ENCODE measurements at places on chromosomes 4 and X.

DNA sequence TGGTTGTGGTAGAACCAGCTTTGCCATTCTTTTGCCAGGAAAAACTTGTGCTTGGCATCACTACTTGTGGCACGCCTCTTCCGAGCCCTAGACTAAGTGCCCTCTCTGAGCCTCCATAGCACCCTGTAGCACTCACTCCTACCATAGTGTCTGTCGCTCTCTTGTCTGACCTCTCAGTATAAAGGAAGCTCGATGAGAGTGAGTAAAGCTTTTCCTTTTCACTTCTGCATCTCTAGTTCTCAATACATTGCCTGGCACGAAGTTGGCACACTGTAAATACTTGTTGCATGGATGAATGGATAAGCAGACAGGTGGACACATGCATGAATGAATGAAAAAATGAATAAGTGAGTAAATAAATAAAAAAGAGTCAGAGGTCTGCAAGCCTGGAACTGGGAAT is 48.3 kb downstream of the TLR10 start:
- DNase-seq = no peak

DNA sequence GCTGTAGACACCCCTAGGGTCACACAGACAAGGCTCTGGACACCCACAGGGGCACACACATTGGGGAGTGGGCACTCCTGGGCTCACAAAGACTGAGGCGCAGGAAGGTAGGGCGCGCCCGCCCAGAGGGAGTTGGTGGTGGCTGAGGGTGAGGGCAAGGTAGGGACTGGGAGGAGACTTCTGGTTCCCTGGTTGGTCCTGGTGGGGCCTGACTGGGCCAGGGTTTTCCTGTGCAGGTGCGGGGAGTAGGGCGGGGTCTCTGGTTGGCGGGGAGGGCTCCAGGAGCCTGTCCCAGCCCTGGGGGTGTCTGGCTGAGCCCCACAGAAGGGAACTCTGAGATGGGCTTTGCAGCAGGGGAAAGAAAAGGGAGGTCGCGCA is 6.7 kb upstream of the WAS start:
- DNase-seq = no peak

DNA sequence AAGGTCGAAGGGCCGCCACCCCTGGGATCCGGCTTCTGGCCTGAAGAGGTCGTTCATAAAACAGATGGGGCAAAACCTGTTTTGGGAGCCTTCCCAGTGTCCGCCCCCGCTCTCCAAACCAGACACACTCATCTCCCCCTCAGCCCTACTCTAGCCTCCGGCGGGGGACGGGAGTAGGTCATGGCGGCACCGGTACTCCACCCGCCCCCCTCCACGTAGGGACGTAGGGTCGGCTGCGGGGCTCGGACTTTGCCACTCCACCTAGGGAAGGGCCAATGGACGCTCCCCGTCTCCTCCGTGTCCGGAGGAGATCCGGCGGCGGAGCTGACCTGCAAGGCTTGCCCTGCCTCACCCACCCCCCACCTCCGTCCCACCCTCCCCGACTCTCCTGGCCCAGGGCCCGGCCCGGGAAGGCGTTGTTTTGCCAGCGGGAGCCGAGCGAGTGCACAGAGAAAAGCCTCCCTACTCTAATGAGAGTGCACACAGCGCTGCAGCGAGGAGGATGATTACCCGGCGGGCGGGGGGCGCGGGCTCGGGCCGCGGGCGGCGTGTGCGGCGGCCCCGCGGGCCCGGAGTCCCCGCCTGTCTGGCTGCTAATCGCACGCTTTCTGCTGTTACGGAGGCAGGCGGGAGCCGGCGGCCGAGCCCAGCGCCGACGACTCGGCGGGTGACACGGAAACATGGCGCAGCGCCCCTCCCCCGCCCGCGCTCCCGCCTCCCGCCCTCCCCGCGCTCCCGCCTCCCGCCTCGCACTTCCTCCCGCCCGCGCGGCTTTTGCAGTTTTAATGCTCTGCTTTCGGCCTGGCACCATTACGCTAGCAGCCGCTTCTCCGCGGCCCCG is 8.3 kb upstream of the BCOR start:
- DNase-seq = peak; percentile 66

GRCh38 chr4:100414016-100414790 is 103.6 kb downstream of the EMCN start:
- DNase-seq = no peak

- DNase-seq = no peak
Measured at GRCh38 chr4:66045913-66046312, 375.6 kb upstream of the EPHA5 start.

GRCh38 chr4:107780665-107781064 is 44.1 kb upstream of the SGMS2 start:
- peak; percentile 30 for DNase-seq

DNA sequence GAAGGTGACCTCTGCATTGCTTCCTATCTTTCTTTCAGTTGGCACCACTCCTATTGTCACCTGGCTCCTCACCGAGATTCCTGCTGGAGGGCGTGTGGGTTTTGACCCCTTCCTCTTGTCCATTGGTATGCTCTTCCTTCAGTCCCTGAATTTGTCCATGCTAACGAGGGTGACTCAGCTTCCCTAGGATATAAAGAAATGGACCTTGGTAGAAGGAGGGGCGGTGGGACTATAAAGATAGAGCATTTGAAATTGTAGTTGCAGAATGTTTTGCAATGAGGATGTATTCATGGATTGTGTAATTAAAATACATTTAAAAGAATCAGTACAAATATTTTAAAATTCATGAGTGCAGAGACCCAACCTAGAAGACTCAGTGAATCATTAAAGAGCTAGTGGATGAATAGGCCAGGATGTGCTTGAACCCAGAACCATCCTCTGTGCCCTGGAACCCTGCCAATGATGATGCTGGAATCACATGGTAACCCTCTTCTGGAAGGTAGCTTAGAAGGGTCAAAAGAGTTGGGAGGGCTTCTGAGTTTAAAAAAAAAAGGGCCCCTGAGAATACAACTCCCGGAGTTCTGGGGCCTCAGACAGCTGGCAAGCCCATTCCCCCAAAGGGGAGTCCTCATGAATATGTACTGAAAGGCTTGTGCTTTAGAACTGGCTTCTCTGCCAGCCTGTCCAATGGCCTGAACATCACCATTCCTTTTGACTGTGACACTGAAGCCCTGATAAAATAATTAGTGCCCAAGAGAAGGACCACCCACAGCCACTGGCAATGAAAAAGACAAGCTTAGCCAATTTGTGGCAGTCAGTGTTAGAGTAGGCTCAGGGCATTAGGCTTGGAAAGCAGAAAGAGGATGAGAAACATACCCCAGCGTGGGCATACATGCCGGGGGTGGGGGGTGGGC is 8.0 kb downstream of the XPNPEP2 start:
- DNase-seq = no peak

GRCh38 chrX:102515975-102516941 is at the start of gene TMSB15A:
Gene TMSB15A (minus strand): TSS chrX:102516739.
- peak; percentile 84 for DNase-seq

GRCh38 chr4:1571165-1572009 is 112.7 kb downstream of the FAM53A start:
- peak; percentile 26 for DNase-seq

DNA sequence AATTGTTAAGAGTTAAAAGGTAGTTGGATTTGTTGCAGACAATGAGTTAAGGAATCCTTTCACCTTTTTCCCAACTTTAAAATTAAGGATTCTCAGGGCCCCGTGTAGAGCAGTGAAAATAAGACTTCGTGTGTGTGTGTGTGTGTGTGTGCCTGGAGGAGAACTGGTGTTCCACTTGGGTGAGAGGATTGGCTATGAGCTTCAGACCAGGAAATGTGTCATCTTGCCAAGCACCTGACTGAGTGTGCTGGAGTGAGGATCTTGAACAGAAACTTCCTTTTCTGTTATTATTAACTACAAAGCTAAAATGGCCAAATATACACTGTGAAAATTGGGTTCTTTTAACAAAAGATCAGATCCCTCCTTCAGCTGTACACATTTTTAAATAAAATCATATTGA is 113.1 kb upstream of the VCX2 start:
- no peak for DNase-seq

GRCh38 chr4:76830964-76831703 is 66.8 kb downstream of the SOWAHB start:
- DNase-seq = no peak

DNA sequence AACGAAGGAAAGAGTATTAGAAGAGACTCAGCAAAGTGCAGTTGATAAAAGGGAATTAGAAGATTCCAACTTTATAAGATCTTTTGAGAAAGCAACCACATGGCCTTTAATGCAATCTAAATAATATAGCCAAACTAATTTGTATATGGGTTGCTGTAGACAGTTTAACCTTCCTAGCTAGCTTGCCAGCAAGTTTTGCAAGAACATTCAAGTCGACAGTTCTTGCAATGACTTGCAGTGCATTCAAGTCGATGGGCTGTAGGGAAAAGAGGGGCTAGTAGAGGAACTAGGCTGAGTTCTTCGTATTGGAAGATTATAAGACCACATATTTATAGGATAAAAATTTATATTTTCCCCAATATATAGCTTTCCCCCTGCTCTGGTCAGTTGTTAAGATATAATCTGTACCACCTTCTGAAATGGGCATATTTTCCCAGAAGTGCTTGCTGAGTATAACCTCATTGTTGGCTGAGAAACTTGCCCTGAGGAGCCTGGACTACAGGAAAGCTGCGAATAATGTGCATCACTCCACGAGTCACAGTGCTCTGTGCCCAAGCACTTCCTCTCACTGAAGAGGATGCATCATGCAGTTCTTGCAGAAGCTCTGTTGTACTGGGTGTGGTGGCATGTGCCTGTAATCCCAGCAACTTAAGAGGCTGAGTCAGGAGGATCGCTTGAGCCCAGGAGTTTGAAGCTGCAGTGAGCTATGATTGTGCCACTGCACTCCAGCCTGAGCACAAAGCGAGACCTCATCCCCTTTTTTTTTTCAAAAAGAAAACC is 56.7 kb downstream of the DOCK11 start:
- no peak for DNase-seq

- DNase-seq = no peak
Measured at GRCh38 chrX:100995469-100995868, 26.0 kb downstream of the ARL13A start.

DNA sequence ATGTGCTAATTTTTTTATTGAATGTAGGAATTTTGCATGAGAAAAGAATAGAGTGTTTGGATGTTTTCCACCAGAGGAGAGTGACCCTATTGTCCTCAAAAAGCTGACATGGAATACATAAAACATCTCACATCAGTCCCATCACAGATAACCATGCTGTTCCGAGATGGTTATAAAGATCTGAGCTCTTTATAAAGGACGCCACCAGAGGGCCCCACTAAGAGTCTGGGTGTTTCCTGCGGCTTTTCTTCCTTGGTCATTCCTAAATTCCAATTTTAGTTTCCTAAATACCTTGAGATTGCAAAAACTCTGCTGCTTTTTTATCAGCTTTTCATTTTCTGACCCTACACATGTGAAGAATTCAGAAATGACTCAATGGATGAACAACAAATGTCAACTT is 504.5 kb upstream of the FRG1 start:
- no peak for DNase-seq

DNA sequence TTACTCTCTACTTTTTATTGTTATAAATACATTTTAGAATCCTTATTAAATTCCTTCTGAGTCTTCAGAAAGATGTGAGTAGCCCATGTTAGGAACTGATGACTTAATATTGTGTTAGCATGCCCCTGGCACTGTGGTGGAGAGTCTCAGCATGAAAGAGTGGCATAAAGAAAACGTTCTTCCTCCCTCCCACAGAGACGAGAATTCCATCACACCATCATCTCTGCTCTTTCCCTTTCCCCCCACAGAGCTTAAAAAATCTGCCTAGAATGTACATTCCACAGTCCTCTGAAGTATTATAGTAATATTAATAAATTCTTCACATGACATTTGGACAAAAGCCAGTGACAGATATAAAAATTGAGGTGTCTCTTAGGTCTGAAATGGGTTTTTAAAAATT is 117.8 kb upstream of the DKK2 start:
- no peak for DNase-seq

- DNase-seq = peak; percentile 16
Measured at GRCh38 chr4:8763966-8764901, 107.4 kb downstream of the HMX1 start.

DNA sequence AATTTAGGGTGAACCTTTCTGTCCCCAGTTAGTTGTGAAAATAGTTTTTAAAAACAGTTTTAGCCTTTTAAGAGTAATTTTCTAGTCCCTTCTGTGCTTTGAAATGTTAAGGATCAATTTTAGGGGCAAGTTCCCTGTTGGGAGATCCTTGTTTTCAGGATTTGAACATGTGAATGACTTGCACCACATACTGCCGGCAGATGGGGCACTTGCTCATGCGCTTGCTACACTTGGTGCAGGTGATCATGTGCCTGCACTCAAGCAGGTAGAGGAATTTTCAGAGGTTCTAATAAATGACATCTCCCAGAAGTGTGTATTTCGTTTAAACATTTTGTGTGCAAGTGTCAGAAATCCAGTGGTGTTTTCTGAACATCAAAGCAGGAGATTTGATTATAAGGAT is 195.9 kb downstream of the CHM start:
- DNase-seq = peak; percentile 18

- DNase-seq = no peak
Measured at GRCh38 chr4:174069848-174070330, 213.6 kb downstream of the FBXO8 start.

- no peak for DNase-seq
Measured at GRCh38 chr4:23036503-23036902, 343.8 kb downstream of the GBA3 start.

- no peak for DNase-seq
Measured at GRCh38 chrX:2502120-2502667, 1.4 kb upstream of the DHRSX start.

Measured in glutamatergic neuron (in vitro differentiated cells).